Activated naive CD8-positive, alpha-beta T cell treated with anti-CD3 and anti-CD28 coated beads for 36 hours (primary cell): ENCODE measurements at places on chromosomes 6 and 20. TPM values are rescaled to one million over a fixed set of nuclear protein-coding genes. Genes with fewer than 3 reads are reported as not detected.

The OPN5 gene
- not detected for total RNA-seq

The GABRR2 gene
- total RNA-seq: not detected

The DNAH8 gene
- 0.08 TPM for total RNA-seq

The PRR18 gene
- 0.08 TPM for total RNA-seq

The PXMP4 gene
- 7.3 TPM for total RNA-seq

The SIM1 gene
- not detected for total RNA-seq

The LHFPL5 gene
- total RNA-seq: not detected

The WFDC10B gene
- not detected for total RNA-seq

DNA sequence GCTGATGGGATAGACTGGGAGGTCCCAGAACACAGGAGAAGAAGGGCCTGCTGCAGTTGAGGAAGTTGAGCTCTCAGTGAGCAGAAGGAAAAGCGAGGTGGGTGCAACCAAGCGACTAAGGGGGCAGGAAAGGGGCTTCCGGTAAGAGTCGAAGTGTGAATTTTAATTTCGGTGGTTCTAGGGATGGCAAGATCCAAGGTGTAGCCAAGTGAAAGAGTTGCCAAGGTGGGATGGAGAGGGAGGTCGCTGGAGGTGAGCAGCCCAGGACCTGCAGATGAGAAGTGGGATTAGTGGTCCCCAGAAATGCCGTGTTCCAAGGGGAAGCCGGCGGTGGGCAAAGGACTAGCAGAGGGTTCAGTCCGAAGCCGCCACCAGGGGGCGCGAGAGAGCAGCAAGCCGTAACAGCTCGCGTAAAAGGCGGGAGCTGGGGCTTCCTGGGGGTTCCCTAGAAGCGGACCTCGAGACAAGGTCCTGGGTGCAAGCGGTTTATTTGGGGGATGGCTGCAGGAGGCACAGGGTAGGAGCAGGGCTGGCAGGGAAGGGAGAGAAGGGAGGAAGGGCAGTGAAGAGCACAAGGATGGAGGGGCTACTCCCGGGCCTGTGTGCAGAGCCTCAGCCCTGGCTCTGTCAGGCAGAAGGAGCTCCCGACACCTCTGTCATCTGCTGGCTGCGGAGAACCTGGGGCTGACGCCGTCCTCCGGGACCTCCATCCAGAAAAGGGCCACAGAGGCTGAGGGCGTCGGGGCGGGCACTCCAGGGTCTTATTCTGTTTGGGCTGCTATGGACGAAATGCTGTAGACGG, 103.6 kb downstream of the PAX1 start:
- peaks cover 15% of the 10 kb centered on the region for H3K27me3 ChIP-seq
- H3K4me1 ChIP-seq: no peaks in the 10 kb centered on the region
- H3K4me3 ChIP-seq: no peak overlapping the region
- H3K36me3 ChIP-seq: no peaks in the 10 kb centered on the region

GRCh38 chr6:138691595-138692057, 81.9 kb upstream of the CCDC28A start:
- H3K27ac ChIP-seq: no peak overlapping the region
- peak overlapping the region; percentile 48 for H3K4me3 ChIP-seq
- peaks cover 8% of the 10 kb centered on the region for H3K4me1 ChIP-seq
- no peaks in the 10 kb centered on the region for H3K36me3 ChIP-seq
- H3K27me3 ChIP-seq: peaks cover 50% of the 10 kb centered on the region

- no peaks in the 10 kb centered on the region for H3K36me3 ChIP-seq
- H3K4me1 ChIP-seq: peaks cover 10% of the 10 kb centered on the region
- no peak overlapping the region for H3K27ac ChIP-seq
- DNase-seq: no peak
- peaks cover 88% of the 10 kb centered on the region for H3K27me3 ChIP-seq
- H3K4me3 ChIP-seq: no peak overlapping the region
Measured at GRCh38 chr6:167711768-167712730, 114.7 kb upstream of the AFDN start.

GRCh38 chr20:62303340-62304226, 786 bp downstream of the ADRM1 start:
- H3K36me3 ChIP-seq: peaks cover 17% of the 10 kb centered on the region
- DNase-seq: peak; percentile 29
- no peaks in the 10 kb centered on the region for H3K27me3 ChIP-seq
- H3K4me3 ChIP-seq: peak overlapping the region; percentile 93
- H3K4me1 ChIP-seq: peaks cover 18% of the 10 kb centered on the region

GRCh38 chr6:152091851-152092341, 284.4 kb downstream of the ESR1 start:
- H3K4me3 ChIP-seq: no peak overlapping the region
- DNase-seq: no peak
- H3K27ac ChIP-seq: no peak overlapping the region
- no peaks in the 10 kb centered on the region for H3K27me3 ChIP-seq
- H3K36me3 ChIP-seq: no peaks in the 10 kb centered on the region

DNA sequence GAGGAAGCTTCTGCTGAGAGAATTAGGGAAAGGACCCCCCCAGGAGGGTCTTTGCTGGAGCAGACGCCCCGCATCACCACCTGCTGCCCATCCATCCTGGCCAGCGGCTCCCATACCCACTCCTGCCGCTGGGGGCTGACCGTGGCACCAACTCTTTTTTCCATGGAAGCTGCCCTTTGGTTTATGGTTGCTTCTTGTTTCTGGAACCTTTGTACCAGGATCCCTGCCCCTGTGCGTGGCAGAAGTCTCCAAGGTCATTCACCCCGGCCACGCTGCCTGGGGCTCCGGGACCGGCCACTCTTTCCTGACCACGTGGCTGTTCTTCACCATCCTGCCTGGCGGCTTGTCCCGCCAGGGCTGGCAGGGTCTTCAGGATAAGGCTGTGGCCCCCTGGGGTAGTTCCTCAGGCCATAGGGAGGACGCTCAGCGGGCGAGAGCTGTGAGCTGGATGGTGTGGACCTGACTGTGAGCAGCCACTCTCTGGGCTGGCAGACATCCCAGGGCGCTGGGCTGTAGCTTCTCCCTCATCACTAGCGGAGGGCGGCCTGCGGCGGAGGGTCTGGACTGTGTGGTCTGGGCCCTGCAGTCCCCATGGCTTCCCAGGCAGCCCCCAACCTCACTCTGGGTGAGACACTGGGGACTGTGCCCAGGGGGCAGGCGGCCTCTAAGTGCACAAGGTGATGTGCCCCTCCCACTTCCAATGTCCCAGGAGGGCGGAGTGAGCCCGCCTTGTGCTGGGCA, 22.8 kb upstream of the RBBP8NL start:
- H3K4me3 ChIP-seq: no peak overlapping the region
- DNase-seq: no peak
- no peaks in the 10 kb centered on the region for H3K27me3 ChIP-seq
- no peaks in the 10 kb centered on the region for H3K4me1 ChIP-seq
- H3K36me3 ChIP-seq: no peaks in the 10 kb centered on the region

DNA sequence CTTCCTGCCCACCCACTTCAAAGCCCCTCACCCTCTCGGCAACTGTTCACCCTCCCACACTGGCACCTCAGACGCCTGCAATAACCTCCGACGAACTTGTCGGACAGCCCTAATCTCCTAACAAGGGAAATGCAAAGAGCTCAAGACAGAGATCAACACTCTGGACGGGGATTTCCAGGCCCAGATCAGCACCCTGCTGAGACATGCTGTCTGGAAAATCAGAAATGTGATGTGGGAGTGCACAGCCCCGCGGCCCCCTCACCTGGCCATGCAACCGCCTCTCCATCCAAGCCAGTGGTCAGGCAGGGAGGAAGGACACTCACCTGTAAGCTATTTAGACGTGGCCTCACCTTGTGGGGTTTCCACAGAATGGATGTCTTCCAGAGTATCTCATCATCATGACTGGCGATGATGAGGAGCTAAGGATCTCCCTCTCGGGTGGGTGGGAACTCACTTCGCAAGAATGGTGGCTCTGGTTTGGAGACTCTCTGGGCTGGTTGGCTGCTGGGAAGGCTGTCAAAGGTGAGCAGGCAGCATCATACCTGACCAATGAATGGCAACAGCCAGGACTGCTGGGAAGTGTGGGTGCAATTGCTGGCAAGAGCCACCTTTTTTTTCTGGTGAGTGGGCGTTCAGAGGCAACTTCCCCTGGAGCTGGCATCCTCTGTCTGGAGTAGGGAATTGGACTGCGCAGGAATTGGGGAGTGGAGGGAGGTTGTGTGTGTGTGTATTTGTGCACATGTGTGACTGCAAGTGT, 28.1 kb upstream of the ADTRP start:
- H3K4me1 ChIP-seq: peaks cover 45% of the 10 kb centered on the region
- H3K4me3 ChIP-seq: peak overlapping the region; percentile 35
- peaks cover 2% of the 10 kb centered on the region for H3K36me3 ChIP-seq
- H3K27ac ChIP-seq: peak overlapping the region; percentile 79
- peak; percentile 56 for DNase-seq

DNA sequence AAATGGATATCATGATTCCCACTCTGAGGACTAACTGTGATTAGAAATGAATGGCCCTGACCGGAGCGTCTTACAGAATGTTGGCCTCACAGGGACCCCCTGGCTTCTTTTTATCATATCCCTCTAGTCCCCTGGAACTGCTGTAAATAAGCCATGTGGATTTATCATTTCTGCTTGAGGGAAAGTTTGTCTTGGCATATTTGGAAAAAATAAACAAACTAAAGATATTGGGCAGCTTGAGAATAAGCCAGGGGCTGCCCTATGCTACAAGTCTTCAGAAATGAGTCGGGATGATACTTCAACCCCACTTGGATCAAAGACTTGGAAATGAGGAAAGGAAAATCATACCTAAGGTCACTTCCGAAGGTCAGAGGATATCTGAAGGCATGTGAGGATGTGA, 179.1 kb downstream of the THBS2 start:
- no peaks in the 10 kb centered on the region for H3K36me3 ChIP-seq
- H3K27me3 ChIP-seq: peaks cover 11% of the 10 kb centered on the region
- H3K4me1 ChIP-seq: no peaks in the 10 kb centered on the region
- no peak overlapping the region for H3K4me3 ChIP-seq
- H3K27ac ChIP-seq: no peak overlapping the region

DNA sequence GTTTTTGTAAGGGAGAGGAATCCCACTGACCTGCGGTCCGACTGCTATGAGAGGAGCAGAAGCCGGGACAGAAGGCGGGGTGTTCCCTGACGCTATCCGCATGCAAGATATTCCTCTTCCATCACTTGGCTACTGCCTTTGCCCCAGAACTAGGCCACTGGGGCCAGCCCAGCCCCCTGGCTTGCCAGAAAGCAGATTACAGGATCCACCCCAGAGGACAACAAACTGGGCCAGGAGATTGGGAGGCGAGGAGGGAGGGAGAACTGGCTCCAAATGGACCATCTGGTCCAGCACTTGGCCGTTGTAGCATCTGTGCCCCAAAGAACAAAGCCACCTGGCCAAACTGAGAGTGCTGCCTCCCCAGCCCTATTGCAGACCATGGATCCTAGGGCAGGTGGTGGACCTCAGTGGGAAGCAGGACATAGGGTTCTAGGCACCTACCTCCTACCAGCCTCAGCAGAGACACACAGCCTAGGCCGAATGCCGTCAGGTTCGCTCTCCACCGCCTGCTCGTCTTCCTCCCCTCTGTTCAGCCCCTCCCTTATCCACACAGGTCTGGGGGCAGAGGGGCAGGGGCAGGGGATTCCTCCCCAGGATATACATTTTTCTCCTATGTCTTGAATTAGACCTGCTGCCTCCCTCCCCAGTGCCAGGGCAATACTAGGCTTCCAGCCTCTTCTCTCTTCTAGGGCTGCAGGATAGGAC, 4.0 kb downstream of the MDGA1 start:
- no peak overlapping the region for H3K4me3 ChIP-seq
- no peak overlapping the region for H3K27ac ChIP-seq
- peaks cover 38% of the 10 kb centered on the region for H3K27me3 ChIP-seq
- peaks cover 19% of the 10 kb centered on the region for H3K4me1 ChIP-seq
- no peaks in the 10 kb centered on the region for H3K36me3 ChIP-seq

DNA sequence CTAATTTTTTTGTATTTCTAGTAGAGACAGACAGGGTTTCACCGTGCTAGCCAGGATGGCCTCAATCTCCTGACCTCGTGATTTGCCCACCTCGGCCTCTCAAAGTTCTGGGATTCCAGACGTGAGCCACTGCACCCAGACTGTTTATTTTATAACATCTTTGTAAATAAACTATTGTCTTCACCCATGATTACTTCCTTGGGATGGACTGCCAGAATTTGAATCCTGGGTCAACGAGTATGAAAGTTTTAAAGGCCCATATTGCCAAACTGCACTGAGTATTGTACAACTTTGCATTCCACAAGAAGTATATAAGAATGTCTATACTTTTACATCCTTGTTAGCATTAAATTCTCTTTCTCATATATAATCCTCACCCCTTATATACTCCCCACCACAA, 38.6 kb downstream of the ZHX3 start:
- peaks cover 12% of the 10 kb centered on the region for H3K4me1 ChIP-seq
- no peak overlapping the region for H3K4me3 ChIP-seq
- H3K27ac ChIP-seq: no peak overlapping the region
- no peak for DNase-seq
- no peaks in the 10 kb centered on the region for H3K36me3 ChIP-seq
- no peaks in the 10 kb centered on the region for H3K27me3 ChIP-seq

DNA sequence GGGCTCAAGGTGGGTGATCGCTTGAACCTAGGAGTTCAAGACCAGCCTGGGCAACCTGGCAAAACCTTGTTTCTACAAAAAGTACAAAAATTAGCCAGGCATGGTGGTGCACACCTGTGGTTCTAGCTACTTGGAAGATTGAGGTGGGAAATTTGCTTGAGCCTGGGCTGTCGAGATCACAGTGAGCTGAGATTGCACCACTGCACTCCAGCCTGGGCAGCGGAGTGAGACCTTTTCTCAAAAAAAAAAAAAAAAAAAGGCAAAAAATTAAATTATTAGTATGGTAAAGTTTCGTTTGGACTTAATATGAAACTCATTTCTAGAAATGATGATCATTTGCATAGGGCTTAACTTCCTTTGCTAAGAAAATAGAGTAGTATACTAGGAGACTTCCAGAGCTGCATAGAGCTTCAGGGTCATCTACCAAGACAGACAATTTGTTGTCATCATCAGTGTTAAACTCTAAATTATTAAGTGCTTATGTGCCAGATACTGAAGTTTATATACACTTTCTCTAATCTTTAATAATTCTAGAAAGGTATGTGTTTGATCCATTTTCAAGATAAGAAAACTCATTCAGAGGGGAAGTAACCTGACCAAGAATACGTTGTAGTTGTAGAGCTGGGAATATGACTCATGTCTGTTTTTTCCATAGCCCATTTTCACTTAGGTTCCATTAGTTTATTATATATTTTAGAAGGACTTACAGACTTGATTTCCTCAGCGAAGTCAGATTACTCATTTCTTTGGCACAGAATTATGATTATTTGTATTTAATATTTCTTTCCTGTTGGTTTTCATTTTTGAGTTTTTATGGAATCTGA, 84.5 kb downstream of the SLC16A10 start:
- H3K4me3 ChIP-seq: peak overlapping the region; percentile 32
- peaks cover 4% of the 10 kb centered on the region for H3K36me3 ChIP-seq
- H3K27me3 ChIP-seq: no peaks in the 10 kb centered on the region
- H3K4me1 ChIP-seq: peaks cover 41% of the 10 kb centered on the region

GRCh38 chr6:76072562-76072961, at the start of gene IMPG1:
IMPG1 (minus strand) TSS chr6:76072662; CDS start chr6:76072488, 174 bp downstream.
- H3K27ac ChIP-seq: no peak within 1 kb of the TSS
- H3K27me3 ChIP-seq: no peaks in the 10 kb centered on the region
- DNase-seq: no peak
- no peaks in the 10 kb centered on the region for H3K4me1 ChIP-seq

GRCh38 chr6:117642976-117643375, 32.3 kb upstream of the NUS1 start:
- peaks cover 11% of the 10 kb centered on the region for H3K36me3 ChIP-seq
- H3K27me3 ChIP-seq: peaks cover 5% of the 10 kb centered on the region
- no peaks in the 10 kb centered on the region for H3K4me1 ChIP-seq

GRCh38 chr6:73157870-73158269, 67.4 kb downstream of the KHDC1L start:
- H3K4me3 ChIP-seq: no peak overlapping the region
- H3K36me3 ChIP-seq: peaks cover 24% of the 10 kb centered on the region
- no peak for DNase-seq
- no peaks in the 10 kb centered on the region for H3K27me3 ChIP-seq
- H3K27ac ChIP-seq: no peak overlapping the region

- H3K4me3 ChIP-seq: no peak overlapping the region
- peaks cover 4% of the 10 kb centered on the region for H3K27me3 ChIP-seq
- no peak for DNase-seq
- no peaks in the 10 kb centered on the region for H3K4me1 ChIP-seq
Measured at GRCh38 chr6:154558513-154558912, 48.0 kb upstream of the CNKSR3 start.
